Stimulated activated CD4-positive, alpha-beta T cell treated with anti-CD3 and anti-CD28 coated beads, Interleukin-15, amount 100 ng/mL, for 24 hours (primary cell): ENCODE measurements at places on chromosomes 1 and 21.

DNA sequence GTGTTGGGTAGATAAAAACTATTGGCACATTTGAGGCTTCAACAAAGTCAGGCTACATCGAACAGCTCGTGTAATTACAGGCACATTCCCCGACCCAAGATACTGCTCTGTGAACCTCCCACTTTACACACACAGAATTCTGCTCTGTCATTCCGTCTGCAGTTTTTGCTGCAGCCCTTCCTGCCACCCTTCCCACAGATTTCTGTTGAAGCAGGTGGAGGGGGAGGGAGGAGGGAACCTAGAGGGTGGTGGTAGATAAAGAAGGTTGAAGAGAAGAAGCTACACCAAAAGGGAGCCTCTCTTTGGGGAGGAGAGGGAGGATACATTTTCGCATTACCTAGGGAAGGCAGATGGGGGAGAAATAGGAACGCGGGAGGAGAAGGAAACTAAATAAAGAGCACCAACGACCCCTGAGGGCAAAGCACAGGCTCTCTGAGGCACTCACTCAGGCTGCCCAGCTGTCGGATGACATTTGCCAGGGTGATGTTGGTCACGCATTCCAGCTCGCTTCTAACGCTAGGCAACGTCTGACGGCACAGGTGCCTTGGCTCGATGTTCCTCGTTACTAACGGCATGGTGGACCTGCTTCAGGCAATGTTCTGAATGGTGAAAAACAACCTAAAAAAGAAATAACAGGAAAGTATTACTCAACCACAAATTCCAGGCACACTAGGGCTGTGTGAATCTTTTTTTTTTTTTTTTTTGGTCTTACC lies 36.0 kb downstream of the GPR3 start:
- peak; percentile 49 for DNase-seq

- DNase-seq: no peak
Measured at GRCh38 chr21:23955135-23955843, 1652.0 kb downstream of the MRPL39 start.

- DNase-seq: no peak
Measured at GRCh38 chr1:5053744-5054143, 399.3 kb downstream of the AJAP1 start.

DNA sequence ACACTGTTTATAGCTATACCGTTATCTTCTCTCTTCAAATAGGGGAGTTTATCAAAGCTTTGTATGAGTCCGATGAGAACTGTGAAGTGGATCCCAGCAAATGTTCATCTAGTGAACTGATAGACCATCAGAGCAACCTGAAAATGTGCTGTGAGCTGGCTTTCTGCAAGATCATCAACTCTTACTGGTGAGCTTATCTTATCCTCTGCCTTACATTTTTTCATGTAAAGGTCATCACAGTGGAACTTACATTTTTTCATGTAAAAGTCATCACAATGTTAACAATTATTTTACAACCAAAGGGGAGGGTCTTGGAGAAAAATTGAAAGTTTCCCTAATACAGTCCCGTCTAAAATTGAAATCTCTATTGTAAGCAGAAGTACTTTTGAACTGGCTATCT lies 45.2 kb downstream of the CLEC20A start:
- DNase-seq: no peak

GRCh38 chr1:27391511-27392095 lies 819 bp upstream of the GPR3 start:
- peak; percentile 62 for DNase-seq

DNA sequence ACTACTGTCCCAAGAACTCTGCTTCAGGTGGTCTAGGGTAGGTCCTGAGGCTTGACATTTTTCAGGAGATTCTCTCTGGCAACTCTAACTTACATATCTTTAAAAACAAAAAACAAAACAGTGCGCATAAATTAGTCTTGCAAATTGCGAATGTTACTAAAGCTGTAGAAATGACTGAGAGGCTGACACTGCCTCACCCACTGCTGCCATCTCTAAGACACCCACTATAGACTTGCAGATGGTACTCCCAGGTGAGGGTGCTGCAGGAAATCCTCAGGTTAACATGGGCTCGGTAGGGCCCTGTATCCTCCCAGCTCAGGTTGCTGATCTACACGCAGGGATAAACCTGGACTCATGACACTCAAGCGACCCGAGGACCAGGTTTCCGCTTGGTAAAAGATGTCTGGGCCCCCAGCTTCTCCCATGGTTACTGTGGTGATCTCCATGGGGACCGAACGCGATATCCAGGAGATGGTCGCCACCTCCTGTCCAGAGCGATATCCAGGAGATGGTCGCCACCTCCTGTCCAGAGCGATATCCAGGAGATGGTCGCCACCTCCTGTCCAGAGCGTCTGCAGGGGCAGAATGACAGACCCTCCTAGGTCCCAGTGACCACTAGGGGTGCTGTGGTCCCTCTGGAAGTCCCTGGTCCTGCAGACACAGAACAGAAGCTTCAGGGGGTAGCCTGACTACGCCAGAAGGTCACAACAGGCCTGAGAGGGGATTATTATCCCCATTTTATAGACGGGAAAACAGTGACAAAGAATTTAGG lies 16.2 kb upstream of the LY9 start:
- peak; percentile 69 for DNase-seq

DNA sequence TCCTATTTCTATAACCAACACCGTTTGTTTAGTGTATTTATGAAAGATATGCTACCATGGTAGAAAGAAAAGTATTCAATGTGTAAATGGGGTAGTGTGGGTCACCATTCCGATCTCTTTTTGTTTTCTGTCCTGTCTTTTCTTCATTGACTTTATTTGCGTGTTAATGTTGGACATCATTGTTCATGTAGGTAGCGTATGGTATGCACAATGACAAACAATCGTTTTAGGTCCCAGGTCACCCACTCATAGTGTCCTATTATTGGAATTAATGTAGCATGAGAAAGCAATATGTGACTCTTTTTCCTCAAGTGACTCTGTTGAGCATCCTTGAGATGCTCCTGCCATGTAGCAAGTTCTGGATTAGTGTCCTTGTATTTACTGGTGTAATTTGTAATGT lies 25.4 kb downstream of the ATP5PO start:
- DNase-seq: no peak

DNA sequence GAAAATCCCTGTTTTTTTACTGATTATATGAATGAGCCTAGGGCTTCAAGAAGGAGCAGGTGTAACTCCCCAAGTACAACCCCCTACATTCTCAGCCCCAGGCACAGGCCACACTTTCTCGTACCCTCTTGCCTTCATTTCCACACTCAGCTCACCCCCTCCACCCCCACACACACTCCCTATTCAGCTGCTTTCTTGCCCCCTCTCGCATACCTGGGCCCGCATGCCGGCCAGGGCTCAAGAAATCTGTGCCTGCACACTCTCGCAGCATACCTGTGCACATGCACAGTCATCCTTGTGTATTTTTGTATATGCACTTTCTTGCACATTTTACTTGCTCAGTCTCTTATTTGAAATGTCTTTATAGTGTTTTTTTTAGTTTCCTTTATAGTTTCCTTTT lies 2.0 kb downstream of the PTPRF start:
- DNase-seq: no peak

DNA sequence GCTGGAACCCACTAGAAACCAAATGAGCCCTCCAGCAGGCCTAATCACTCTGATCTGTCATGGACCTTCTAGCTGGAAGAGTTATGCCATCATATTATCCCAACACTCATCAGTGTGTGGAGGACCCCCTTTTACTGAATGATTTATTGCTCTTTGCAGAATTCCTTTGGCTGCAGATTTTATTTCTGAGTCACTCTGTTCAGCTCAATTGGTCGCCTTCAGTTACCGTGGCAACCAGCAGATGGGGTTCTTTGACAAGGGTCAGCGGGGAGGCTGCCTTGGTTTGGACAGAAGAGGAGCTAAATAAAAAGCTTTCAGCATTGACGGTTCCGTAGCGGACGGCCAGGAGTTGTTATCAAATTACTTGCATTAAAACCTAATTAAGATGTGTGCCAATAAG lies 220.1 kb downstream of the SDCCAG8 start:
- peak; percentile 19 for DNase-seq

GRCh38 chr1:78280626-78281025 lies 210.1 kb upstream of the PTGFR start:
- no peak for DNase-seq

- no peak for DNase-seq
Measured at GRCh38 chr21:43338951-43339350, 88.0 kb downstream of the SIK1 start.
